Mammary epithelial cell (primary cell): ENCODE measurements at places on chromosomes 1 and 21. TPM values are rescaled to one million over a fixed set of nuclear protein-coding genes. Genes with fewer than 3 reads are reported as not detected.

The DNALI1 gene
- total RNA-seq = 4.8 TPM

The RIPPLY3 gene
- total RNA-seq = 0.13 and 0.54 TPM in 2 replicates

The CFAP45 gene
- total RNA-seq = 0.59 and 0.82 TPM in 2 replicates

The DMRTA2 gene
- under 0.01 TPM for total RNA-seq

The FCGR3B gene
- total RNA-seq = not detected

The GPR161 gene
- total RNA-seq = 25.1 and 27.1 TPM in 2 replicates

The C4BPA gene
- not detected for total RNA-seq

The UMODL1 gene
- total RNA-seq = under 0.01 TPM

The IFNLR1 gene
- 7.8 TPM for total RNA-seq

The JMJD4 gene
- total RNA-seq = 24.7 TPM

The EXTL1 gene
- total RNA-seq = 0.16 TPM in 1 of 2 replicates, not detected in the other

The KIF26B gene
- total RNA-seq = 2.5 and 9.5 TPM in 2 replicates

The NBPF6 gene
- not detected in 2 replicates for total RNA-seq

The OR2L3 gene
- total RNA-seq = 0.17 TPM

The FLG2 gene
- not detected for total RNA-seq

The ERG gene
- total RNA-seq = 0.83 TPM
